ENCODE measurements at places on chromosomes 6 and 20. TPM values are rescaled to one million over a fixed set of nuclear protein-coding genes. Genes with fewer than 3 reads are reported as not detected.

- DNase-seq, result no peak
These were observed 50.2 kb downstream of the STK35 start for GRCh38 chr20:2151858-2152281.

COL19A1 gene
- not detected for total RNA-seq

DNA sequence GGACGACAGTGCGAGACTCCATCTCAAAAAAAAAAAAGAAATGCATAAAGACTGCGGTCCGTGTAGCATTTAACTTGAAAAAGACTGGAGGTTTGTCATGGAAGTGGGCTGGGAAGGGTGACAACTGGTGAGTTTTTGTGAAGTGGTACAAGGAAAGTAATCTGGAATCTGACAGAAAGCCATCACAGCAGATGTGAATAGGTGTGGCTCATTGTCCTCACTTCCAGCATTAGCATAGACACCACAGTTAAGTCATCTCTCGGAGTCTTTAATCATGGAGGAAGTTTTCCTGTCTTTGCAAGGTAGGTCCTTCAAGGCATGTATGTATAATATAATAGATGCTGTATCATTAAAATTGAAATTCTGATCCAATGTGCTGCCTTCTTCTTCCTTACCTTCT, 453.2 kb downstream of the TFAP2A start:
- DNase-seq, result no peak

LHFPL5 gene
- not detected for total RNA-seq

FARS2 gene
- total RNA-seq, result 13.3 TPM

OR2H1 gene
- not detected for total RNA-seq

CNR1 gene
- total RNA-seq, result 16.7 TPM

CAGE1 gene
- total RNA-seq, result not detected

- no peak for DNase-seq
These were observed 16.5 kb downstream of the ACTR5 start for GRCh38 chr20:38764567-38765318.

- DNase-seq, result no peak
These were observed 1.7 kb upstream of the TMEM170B start for GRCh38 chr6:11535801-11536230.

GRCh38 chr6:36848658-36849441, 9.6 kb upstream of the CPNE5 start:
- DNase-seq, result no peak

GRCh38 chr6:56595490-56596122, 47.1 kb downstream of the DST start:
- DNase-seq, result no peak

DNA sequence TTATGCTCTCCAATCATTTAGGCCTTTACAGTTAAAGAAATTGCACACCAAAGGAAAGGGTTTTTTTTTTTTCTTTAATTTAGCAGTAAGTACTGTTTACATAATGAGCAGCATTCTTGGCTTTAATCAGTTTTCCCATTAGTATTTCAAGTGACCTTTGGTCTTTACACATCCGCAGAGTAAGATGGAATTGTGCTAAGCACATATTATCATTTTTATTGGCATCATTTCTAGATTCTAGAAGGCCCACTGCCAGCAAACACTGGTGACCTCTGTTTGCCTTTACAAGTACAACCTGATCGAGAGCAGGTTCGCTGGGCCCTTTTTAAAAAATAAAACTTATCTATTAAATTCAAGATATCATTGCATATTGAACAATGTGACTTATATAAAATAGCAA, 104.3 kb downstream of the ADGRG6 start:
- no peak for DNase-seq

GRCh38 chr6:70353448-70353847, 50.6 kb upstream of the COL9A1 start:
- DNase-seq, result no peak

SLC24A3 gene
- total RNA-seq, result 16.9 TPM
